ENCODE measurements at places on chromosomes 1 and 21.

- no peak for DNase-seq
Measured at GRCh38 chr21:32844653-32845436, 73.3 kb upstream of the PAXBP1 start.

DNA sequence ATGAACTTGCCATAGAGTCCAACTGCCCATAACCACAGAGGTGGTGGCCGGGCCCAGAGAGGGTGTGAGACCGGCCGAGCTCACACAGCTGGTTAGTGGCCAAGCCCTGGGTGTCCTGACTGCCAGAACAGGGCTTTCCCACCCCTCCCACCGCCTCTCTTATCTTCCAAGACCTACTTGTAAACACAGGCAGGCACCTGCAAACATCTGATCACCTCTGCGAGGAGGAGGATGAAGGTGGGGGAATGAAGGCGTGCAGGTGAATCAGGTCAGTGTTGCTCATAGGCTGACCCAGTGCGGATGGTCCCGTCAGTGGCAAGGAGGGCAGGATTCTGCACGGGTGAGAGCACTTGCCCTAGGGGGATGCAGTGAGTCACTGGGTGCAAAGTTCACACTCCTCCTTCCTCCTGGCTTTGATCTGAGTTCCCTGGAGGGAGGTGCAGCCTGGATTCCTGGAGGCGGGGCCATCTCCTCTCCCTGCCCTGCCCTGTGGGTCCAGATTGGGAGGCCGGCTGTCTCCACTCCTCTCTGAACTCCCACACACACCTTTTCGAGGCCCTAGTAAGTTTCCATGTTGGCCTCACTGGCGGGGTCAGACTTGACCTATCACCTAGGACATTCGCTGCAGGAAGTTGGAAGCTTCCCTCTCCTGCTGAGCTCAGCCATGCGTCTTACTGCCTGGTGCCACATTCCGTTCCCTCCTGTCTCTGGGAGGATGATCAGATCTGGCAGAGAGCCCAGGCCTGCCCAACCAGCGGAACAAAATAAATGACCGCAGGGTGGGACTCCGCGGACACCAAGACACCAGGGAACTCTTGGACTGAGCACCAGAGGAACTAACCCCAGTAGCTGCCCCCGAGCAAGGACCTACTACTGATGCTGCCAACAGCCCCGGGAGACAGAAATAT, 7.3 kb downstream of the UQCRHL start:
- DNase-seq = no peak

DNA sequence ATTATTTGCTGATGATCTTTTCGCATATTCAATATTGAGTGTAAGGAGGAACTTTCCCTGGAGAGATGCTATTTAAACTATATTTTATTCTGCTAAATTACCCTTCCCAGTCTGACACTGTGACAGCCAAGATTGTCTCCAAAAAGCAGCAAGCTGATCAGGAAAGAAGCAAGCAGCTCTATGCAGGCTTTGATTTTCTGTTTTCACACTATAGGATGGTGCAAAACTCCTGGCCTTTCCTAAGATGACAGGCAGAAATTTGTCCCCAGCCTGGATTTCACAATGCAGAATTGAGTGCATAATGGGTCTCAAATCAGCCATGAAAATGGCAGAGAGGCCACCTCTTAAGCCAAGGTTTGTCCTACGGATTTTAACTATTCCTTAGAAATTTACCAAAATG, 1.1 kb downstream of the SGIP1 start:
- DNase-seq = no peak

- DNase-seq = no peak
Measured at GRCh38 chr1:39406533-39407450, 84.6 kb upstream of the BMP8A start.

DNA sequence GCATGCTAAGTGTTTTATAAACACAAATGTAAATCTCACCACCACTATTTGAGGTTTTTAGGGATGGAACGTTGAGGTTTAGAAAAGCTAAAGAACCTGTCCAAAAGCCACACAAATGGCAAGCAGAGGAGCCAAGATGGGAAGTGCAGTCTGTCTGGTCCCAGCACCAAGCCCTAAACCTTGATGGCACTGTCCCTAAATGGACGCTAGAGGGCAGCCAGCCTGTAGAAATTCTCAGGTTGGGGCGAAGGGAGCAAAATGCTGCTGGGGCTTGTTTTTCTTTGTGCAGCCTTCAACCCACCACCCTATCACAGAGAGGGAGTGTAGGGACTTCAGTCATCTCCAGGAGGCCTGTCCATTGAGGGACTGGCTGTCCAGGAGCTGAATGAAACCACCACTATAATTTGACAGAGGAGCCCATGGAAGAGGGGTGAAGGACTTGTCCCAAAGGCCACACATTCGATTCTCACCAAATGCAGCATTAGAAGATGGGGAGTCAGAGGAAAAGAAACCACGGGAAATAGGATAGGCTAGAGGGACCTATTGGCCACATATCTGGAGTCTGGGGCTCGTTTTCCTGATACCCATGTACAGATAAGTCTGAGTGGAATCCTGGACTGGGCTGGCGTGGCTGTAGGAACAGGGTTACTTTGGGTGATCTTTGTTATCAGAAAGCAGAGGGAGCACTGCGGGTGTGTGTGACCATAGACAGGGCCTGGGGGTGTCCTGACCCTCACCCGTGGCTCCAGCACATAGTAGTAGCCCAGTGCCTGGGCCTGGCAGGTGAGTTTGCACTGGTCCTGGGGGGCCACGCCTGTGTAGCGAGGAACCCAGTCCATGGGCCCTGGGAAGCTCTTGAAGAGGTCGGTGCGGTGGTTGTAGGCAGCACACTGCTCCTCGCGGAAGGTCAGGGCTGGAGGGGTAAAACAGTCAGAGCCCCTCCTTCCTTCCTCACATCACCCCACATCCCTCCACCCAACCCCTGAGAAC, 6.1 kb downstream of the ADAMTS4 start:
- DNase-seq = peak; percentile 52

- no peak for DNase-seq
Measured at GRCh38 chr1:171061425-171062143, 29.1 kb upstream of the FMO3 start.

- peak; percentile 19 for DNase-seq
Measured at GRCh38 chr1:13749543-13750341, 49.8 kb downstream of the PRDM2 start.

DNA sequence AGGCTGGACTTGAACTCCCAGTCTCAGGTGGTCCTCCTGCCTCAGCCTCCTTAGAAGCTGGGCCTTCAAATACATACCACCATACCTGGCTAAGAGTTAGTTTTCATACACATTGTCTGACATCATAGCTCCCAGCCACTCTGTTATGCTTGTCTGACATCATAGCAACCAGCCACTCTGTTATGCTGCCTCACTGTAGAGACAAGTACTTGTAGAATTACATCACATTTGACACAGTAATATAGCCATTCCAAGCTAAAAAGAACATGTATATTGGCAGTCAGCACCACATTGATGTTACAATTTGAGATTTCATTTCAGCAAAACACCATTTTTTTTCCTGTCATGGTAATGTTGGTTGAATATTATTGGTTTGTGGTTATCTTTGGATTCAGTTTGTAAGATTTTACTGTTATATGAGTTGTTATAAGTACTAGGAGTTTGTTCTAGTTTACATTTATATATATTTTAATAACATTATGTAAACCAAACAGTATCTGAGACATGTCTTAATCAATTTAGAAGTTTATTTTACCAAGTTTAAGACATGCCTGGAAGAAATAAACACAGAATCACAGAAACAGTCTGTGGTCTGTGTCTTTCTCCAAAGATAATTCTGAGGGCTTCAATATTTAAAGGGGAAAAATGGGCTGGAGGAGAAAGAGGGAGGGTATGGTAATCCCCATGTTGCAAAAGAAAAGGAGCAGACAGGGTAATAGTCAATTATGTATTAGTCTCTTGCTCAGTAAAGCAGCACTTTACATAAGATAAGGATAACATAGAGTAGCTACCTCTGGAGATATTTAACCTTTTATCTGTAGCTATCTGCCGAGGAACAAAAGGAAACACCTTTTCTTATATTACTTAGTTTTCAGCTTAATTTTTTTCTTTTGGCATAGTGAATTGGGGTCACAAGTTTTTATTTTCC, 43.0 kb downstream of the XPR1 start:
- DNase-seq = no peak

- DNase-seq = no peak
Measured at GRCh38 chr1:90621986-90622385, 95.1 kb downstream of the BARHL2 start.

- DNase-seq = no peak
Measured at GRCh38 chr1:52938183-52938451, 11.0 kb downstream of the SCP2 start.

- DNase-seq = no peak
Measured at GRCh38 chr1:230264342-230264741, 161.8 kb downstream of the PGBD5 start.

- no peak for DNase-seq
Measured at GRCh38 chr1:230760360-230760827, 13.2 kb downstream of the CAPN9 start.

- no peak for DNase-seq
Measured at GRCh38 chr1:235874261-235874660, 7.6 kb upstream of the LYST start.

DNA sequence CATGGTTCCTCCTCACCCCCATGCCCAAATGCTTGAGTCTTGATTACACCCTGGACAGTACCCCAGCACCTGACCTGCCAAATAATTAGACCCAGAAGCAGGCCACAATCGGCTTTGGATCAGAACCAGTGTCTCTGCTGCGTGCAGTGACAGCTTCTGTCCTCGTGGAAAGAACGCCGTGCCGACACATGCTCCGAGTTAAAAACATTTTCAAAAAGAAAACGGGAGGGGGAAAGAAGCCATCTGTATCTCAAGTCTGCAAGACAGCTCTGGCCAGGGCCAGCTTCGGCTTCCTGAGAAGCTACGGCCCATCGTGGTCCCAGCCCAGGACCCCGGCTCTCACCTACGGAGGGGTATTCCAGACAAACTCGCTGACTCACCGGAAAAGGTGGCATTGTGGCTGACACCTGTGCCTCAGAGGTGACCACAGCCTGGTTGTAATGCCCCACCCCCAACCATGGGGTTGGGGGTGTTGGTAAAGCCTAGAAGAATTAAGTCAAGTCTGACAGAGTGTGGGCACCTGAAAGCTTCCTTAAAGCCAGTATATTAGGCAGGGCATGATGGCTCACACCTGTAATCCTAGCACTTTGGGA, 25.8 kb downstream of the SSBP3 start:
- DNase-seq = no peak

GRCh38 chr1:112509005-112509659, 367 bp downstream of the WNT2B start:
- no peak for DNase-seq

GRCh38 chr1:231913493-231913892, 286.9 kb downstream of the DISC1 start:
- DNase-seq = no peak

DNA sequence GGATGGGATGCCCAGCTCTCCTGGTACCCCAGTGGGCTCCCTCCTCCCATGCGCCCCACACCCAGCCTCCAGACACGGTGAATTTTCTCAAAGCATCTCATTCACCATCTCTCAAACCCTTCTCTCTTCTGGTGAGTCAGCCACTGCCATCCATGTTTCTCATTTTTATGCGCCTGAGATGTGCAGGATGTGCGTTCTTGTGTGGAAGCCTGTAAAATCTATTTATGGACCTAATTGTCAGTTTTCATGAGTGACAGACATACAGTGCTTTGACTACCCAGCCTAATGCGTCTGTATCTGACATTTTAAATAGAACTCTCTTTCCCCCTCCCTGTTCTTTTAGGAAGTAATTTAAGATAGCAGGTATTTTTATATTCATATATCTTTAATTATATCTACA, 158.8 kb downstream of the DAB1 start:
- DNase-seq = no peak

- peak; percentile 36 for DNase-seq
Measured at GRCh38 chr21:33975548-33976081, 60.0 kb upstream of the ATP5PO start.

DNA sequence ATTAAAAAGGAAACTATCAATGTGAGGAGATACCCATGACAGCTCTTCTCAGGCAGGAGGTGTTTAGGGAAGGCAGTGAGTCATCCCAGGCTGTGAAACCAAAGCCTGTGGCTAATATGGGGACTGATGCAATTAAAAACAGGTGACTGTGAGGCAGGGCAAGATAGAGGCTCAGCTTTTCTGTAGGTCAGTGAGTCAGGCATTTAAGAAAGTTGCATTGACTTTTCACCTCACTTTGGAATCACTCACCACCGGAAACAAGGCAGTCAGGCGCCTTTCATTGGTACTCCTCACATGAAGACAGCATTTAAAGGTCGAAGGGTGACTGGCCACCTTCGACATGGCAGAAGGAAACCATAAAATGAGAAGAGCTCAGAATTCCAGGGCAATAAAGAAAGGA, 54.5 kb downstream of the PAPPA2 start:
- DNase-seq = no peak

DNA sequence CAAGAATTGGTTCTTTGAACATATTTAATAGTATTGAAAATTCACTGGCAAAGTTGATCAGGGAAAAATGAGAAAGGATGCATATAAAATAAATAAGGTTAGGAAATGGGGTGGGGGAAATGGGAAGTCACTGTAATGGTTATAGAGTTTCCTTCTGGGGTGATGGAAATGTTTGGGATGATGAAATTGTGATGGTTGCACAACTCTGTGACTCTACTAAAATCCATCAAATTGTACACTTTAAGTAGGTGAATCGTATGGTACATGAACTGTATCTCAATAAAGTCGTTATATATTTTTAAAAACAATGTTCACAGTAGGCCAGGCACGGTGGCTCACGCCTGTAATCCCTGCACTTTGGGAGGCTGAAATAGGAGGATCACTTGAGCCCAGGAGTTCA, 56.4 kb upstream of the ZYG11A start:
- no peak for DNase-seq

DNA sequence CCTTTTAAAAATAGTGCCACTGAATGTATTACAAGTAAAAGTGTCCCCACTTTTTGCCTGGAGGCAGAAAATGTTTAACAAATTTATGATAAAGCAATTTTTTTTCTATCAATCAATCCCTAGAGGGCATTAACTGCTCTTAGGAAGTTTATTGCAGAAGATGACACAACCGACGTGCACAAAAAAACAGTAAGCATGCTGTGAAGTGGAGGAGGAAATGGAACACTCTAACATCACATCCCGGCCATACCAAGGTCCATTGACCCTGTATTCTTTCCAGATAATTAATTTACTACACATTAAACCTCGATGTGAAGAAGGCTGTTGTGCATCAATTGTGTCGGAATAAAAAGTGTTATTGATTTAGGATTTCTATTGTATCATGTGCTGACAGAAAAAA, 264.9 kb upstream of the NR5A2 start:
- DNase-seq = no peak

Data from stimulated activated CD8-positive, alpha-beta memory T cell treated with anti-CD3 and anti-CD28 coated beads, Interleukin-12 subunit alpha, Interleukin-12 subunit beta, amount 100 ng/mL, for 1 hour (primary cell).